ENCODE measurements at places on chromosomes 4 and X.

DNA sequence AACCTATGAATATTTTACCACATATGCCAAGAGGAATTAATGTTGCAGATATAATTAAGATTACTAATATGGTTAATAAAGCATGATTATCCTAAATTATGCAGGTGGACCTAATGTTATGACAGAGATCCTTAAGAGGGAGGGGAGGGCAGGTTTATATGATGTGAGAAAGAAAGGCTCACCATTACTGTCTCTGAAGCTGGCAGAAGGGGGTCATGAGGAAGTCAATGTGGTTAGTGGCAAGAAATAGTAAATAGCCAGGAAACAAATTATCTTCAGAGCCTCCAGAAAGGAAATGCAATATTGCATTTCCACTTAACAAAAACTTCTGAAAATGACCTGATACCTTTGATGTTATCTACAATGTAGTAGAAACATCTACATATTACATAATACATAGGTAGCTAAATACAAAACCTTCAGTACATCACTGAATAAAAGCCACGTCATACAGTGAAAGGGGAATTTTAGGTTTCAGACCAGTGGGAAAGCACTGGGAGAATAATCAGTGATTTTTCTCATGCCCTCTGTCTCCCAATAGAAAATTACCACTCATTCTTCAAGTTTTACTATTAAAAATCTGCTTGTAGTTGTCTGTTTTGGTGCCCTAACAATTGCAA lies 609.2 kb downstream of the SPOCK3 start:
- DNase-seq, result no peak

GRCh38 chr4:85028910-85029309 lies 62.4 kb upstream of the WDFY3 start:
- DNase-seq, result no peak

DNA sequence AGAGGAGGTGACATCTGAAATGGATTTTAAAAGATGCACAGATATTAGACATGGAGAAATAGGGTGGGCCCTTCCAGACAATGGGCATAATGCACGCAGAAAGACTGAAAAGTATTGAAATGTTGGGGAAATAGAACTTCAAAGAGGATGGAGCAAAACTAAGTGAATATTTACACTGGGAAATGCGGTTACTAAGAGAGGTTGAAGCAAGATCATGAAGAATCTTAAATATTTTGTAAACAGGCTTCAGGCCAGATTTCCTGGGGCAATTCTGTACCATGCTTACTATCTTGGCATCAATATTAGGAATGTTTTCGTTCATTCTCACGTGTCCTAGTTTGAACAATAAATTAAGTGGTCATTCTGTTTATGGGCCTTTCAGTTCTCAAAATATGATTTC lies 216.3 kb downstream of the ADAMTS3 start:
- DNase-seq, result no peak

GRCh38 chr4:111945014-111945413 lies 200.2 kb upstream of the FAM241A start:
- DNase-seq, result no peak

DNA sequence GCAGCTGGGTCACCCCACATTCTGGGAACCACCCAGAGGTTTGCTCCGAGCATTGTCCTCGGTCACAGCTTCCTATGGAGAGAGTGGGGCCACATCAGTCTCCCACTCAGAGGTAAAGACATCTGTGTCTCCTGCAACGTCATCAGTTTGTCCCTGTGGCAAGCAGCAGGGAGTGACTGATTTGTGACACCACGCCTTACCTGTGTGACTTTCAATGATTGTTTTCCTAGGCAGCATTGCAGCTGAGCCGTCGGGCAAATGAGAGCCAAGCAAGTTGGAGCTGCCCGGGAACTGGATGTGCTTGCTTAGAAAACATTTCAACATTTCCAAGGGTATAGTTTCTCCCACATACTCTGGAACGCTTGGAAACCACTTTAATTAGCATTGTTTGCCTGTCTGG lies 29.7 kb upstream of the HELT start:
- no peak for DNase-seq

- DNase-seq, result no peak
Observed at GRCh38 chrX:34879346-34879745, 63.2 kb upstream of the FAM47B start.

GRCh38 chr4:78748381-78748780 lies 27.8 kb upstream of the BMP2K start:
- DNase-seq, result no peak

- peak; percentile 39 for DNase-seq
Observed at GRCh38 chrX:155086202-155086840, 15.0 kb downstream of the BRCC3 start.

DNA sequence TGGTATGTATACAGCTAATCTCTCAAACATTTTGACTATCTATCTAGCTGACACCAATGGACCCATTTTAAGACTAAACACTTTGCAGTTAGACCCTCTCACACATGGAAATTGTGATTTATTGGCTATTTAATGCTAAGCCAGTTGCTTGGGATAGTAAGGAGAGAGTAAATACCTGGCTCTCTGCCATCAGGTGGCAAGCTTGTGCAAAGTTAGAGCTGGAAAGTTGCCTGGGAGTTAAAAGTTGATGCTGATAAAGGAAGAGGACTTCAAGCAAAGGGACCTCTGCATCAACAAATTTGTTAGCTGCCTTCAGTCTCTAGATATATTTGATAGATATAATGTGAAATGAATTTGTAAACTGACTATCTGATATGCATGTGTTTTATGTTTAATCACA lies 61.1 kb downstream of the PACRGL start:
- DNase-seq, result no peak

GRCh38 chr4:174763454-174764104 lies 65.5 kb downstream of the GLRA3 start:
- no peak for DNase-seq

DNA sequence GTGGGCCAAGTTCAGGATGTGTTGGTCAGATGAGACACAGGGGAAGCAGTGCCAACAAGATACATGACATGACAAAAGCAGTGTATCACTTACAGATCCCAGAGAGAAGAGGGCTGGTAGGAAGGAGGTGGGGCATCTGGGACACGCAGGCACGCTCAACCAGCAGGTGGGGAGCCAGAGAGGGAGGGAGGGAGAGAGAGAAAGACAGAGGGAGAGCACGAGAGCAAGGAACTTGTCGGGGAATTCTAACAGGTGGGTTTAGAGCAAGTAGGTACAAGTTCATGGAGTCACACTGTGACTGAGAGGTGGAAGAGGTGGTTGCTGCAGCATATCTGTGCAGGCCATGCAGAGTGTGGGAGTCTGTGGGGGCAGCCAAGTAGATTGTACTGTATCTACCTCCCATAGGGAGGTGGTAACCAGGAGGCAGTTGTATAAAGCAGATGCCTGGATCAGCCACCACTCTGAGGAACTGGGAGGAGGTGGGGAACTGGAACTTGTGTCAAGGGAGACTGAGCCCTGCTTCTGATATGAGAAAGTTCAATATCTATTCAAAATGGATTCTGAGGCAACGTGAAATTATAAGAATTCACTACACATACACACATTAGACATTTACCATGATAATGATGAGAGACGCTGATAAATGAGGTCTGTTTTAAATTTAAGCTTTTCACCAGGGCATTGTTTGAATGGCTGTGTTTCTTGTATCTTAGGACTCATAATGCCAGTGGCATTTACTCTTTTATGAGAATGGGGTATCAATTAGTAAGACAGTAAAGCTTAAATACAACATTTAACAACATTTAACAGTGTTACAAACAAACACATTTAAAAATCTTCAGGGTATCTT lies 43.7 kb downstream of the BBS12 start:
- peak; percentile 42 for DNase-seq

DNA sequence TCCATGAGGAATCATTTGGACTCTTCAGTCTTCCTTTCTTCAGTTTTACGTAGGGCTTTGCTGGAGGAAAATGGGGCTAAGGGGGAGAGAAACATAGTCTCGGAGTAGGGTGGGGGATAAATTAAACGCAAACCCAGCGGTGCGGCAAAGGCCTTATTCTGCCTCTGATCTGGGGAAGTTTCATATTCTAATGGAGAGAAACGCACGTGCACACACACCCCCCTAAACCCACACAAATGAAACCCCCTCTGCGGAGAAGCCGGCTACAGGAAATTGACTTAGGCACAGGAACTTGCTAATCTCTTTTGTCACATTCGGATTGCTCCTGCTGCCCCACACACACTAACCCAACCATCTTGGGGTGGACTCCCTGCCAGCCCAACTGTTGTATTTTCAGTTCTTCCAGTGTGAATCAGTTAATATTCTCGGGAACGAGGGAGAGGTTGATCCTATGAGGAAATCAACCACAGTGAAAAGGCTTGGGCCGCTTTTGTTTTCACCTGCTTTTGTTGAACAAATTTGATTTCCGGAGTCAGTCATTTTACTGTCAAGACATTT lies at the start of gene RHOH:
Gene RHOH, plus strand, starts transcription at position 308 of the 558 bp plus-strand sequence. CDS start 46,356 bp downstream, outside the sequence.
- no peak for DNase-seq

DNA sequence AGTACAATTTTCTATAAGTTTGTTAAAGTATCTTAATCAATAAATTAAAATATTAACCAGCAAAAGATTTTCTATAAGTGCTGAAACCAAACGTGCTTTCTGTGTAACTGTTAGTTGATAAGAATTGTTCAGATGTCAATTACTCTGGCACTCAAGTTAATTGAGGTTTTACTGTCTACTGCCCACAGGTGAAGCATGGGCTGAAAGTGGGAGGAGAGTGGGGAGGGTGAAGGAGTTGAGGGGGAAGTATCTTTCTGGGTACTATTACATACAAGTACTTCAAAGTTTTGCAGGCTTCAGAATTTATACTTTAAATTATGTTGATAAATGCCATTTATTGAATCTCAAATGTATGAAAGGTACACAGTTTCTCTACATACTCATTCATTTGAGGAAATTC lies 19.1 kb upstream of the CXCL3 start:
- DNase-seq, result no peak

GRCh38 chrX:78643096-78643495 lies 16.0 kb downstream of the RTL3 start:
- no peak for DNase-seq

- DNase-seq, result no peak
Observed at GRCh38 chrX:93259029-93259428, 414.3 kb downstream of the NAP1L3 start.

DNA sequence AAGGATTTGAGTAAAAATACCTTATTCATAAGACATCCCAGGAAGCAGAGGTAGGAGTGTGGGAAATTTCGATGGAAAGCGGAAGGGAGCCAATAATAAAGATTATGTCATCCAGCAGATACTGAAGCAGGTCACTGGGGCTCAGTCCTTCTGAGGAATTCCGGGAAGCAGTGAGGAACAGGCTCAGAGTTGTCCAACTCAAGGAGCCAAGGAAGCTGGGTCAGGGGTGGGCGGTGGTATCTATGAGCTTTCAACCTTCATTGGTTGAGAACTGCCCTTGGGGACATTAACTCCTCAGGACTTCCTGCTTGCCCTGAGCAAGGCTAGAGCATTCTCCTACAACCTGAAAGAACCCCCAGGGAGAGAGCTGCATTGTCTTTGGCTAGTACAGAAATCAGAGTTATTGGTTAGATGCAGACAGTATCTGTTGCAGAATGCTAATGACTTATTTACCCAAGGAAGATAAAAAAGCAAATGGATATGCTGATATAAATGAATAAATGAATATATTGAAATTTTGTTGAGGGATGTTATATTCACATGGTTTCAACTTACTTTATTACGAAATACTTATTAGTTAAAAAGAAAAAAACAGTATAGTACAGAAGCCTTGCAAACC lies 68.2 kb downstream of the DMP1 start:
- no peak for DNase-seq

DNA sequence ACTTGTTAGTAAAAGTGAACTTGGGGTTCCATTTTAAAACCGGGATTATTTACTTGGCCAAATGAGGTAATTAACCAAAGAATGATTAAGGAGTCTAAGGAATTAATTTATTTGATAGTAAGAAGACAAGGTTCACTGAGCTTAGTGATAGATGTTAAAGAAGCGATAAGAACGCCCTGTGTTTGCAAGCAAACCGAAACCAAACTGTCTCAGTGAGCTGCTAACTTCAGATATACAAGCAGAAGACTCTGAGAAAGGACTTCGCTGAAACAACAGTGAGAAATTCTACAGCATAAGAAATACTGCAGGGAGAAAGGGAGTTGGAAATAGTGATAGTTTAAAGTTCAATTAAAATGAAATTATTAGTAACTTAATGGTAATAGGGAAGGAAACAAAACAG lies 37.6 kb upstream of the SHISA3 start:
- no peak for DNase-seq

DNA sequence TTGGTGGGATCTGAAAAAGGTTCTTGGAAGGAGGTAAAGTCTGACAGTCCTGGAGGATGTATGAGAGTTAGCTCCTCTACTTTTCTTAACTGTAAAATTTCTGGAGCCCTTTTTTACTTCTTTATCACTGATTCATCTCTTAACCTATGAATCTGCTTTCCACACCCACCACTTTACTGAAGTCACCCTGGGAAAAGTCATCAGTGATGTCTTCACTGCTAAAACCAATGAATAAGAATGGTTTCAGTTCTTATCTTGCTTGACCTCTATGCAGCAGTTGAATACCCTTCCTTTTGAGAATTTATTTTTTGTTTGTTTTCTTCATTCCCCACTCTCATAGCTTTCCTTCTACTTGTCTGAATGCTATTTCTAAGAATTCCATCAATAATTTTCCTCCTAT lies 80.0 kb downstream of the AREG start:
- DNase-seq, result no peak

GRCh38 chrX:102846544-102847236 lies 90.4 kb upstream of the RAB40AL start:
- DNase-seq, result no peak

DNA sequence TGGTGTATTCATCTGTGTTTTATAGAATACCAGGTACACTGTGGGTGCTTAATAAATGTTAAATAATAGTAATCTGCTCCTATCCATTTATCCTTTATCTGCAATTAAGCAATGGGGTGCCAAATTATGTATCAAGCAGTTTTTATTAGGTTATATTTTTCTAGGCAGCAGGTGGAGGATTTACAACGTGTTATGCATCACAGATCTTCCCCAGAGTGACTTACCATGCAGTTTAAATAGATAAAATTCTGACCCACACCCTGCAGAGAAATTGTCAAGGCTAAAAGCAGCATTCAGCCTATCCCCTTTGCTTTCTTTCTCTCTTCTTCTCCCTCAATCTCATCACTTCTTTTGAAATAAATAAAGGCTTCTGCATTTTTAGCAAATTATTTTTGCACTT lies 306.4 kb downstream of the CXXC4 start:
- no peak for DNase-seq

DNA sequence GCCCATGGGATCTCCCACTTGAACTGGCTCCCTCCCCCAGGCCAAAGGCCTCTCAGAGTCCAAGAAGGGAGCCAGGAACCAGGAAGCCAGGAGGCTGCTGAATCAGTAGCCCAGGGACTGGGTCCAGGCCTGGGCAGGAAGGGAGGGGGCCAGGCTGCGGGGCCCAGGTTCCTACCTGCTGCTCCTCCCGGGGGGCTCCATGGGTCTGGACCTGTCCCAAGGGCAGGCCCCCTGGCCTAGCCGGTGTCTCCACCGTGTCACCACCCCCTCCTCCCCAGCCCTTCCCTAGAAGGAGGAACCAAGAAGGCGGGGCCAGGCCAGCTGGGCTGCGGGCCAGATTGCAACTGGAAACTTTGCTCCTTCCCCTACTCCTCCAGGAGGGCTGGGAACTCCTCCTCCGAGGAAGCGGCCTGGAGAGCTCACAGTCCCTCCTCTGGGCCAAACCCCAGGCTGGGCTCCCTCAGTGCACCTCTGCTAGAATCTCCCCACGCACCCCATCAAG lies at the start of gene IQSEC2:
Gene IQSEC2, minus strand, starts transcription at position 264 of the 502 bp plus-strand sequence.
- DNase-seq, result peak; percentile 85

GRCh38 chr4:1196421-1197183 lies 24.2 kb upstream of the SPON2 start:
- DNase-seq, result no peak

- DNase-seq, result no peak
Observed at GRCh38 chr4:8278009-8278395, 8.4 kb downstream of the HTRA3 start.

- DNase-seq, result no peak
Observed at GRCh38 chr4:85701861-85702321, 226.9 kb downstream of the ARHGAP24 start.

All from testis (tissue), 5 donors.